ENCODE measurements at places on chromosomes 3 and 15.

DNA sequence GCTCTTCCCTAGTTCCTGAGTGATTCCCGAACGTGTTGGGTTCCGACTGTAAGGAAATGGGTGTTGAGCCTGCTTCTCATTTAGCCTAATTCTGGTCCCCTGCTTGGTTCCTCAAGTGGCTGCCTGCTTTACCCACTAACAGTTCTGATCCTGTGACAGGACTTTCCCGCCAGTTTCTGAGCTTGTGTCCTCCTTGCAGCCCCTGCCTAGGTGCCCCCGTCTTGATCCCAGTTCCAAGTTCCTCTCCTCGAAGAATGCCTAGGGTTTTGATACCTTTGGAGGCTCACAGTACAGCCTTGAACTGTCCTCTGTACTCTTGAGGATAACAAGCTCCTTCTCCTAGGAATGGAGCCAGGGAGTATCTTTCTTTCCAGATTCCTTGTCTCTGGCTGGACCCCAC is 12.0 kb upstream of the RASGRF1 start:
- no peak for DNase-seq

DNA sequence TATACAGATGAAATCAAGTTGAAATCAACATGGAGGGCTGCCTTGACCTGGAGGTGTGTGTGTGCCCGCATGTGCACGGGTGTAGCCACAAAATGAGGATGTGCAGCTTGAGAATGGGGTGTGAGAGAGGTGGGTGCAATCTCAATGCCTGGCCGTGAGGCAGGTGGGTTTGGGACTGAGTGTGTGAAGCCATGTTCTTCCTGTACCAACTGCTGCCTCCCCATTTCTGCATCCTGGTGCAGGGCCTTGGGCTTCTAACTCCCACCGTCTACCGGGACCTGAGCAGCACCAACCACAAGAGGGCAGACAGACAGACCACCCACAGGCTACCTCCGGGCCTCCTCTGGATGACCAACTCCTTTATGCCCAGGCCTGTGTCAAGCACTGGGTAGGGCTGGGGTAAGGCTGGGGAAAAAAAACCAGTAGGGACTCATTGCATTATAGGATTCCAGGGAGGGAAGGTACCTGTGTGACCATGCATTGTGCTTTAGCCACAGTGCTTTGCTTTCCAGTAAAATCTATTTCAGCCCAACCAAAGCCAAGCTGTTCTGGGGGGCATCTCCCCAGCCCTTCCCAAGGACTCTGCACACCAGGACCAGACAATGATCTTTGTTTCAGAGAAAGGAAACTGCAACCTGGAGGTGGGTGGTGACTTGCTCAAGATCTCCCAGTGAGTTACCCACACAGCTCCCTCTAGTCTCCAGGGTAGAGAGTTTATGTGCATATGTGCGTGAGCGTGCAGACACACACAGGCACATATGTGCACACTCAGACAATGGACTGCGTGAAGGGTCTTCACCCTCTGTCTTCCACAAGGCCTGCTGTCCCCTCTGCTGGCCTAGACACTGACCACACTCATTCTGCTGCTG is 162.2 kb upstream of the TLE3 start:
- no peak for DNase-seq

DNA sequence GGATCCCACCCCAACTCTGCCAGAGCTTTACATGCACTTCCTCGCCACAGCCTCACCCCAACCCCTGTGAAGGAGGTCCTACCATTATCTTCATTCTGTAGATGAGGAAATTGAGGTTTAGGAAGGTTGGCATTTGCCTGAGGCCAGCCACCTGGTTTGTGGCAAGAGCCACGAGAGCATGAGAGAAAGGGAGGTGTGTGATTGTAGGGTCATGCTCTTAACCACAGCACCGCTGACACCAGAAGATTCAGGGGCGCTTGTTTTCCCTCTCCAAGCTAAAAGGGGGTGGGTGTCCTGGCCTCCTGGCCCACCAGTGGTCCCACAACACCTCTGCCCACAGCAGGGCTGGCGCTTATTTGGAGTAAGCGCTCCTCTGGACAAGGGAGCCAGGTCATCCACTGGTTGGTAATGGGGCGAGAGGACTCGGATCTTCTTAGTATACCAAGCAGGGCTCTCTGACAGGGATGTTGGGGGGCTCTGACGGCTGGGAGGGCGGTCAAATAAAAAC is 691 bp downstream of the RHCG start:
- no peak for DNase-seq

GRCh38 chr15:93146196-93146595 is 57.2 kb upstream of the RGMA start:
- no peak for DNase-seq

GRCh38 chr3:101414121-101414520 is 93.7 kb upstream of the IMPG2 start:
- DNase-seq: peak; percentile 43

DNA sequence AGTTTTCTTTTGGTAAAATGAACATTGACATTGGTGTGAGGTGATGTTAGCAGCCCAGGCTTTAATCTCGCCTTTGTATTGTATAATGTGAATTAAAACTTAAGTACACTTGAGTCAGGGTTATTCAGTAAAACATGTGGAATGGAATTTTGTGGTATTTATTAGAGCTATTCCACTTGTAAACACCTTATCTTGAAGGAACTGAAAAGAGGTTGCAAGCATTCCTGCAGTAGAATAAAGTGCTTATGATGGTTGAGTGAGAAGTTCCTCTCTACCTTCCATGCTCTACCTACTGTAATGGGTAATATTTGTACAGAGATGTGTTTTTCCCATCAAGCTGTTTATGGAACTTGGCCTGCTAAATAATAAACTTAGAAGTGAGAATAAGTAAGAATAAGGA is 36.1 kb downstream of the HMG20A start:
- DNase-seq: no peak

GRCh38 chr3:155785662-155786295 is 20.3 kb downstream of the C3orf33 start:
- DNase-seq: peak; percentile 67

- DNase-seq: no peak
Measured at GRCh38 chr3:98967758-98968157, 66.3 kb upstream of the DCBLD2 start.

GRCh38 chr3:115615001-115615814 is 8.1 kb upstream of the GAP43 start:
- DNase-seq: peak; percentile 24

DNA sequence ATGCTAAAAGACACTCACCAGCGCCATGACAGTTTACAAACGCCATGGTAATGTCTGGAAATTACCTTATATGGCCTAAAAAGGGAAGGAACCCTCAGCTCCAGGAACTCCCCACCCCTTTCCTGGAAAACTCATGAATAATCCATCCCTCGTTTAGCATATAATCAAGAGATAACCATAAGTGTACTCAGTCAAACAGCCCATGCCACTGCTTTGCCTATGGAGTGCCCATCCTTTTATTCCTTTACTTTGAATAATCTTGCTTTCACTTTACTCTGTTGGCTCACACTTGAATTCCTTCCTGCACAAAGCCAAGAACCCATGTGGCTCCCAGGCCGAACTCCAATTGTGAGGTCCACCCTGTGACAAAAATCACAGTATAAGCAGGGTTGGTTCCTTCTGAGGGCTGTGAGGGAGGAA is 19.1 kb upstream of the FSTL1 start:
- DNase-seq: no peak

GRCh38 chr3:32686713-32687112 is 1.7 kb downstream of the CNOT10 start:
- no peak for DNase-seq

GRCh38 chr3:52798978-52799476 is 4.4 kb downstream of the ITIH3 start:
- DNase-seq: no peak

GRCh38 chr15:41554915-41555314 is 4.1 kb upstream of the TYRO3 start:
- no peak for DNase-seq

- no peak for DNase-seq
Measured at GRCh38 chr15:63502843-63503738, 1.3 kb upstream of the USP3 start.

DNA sequence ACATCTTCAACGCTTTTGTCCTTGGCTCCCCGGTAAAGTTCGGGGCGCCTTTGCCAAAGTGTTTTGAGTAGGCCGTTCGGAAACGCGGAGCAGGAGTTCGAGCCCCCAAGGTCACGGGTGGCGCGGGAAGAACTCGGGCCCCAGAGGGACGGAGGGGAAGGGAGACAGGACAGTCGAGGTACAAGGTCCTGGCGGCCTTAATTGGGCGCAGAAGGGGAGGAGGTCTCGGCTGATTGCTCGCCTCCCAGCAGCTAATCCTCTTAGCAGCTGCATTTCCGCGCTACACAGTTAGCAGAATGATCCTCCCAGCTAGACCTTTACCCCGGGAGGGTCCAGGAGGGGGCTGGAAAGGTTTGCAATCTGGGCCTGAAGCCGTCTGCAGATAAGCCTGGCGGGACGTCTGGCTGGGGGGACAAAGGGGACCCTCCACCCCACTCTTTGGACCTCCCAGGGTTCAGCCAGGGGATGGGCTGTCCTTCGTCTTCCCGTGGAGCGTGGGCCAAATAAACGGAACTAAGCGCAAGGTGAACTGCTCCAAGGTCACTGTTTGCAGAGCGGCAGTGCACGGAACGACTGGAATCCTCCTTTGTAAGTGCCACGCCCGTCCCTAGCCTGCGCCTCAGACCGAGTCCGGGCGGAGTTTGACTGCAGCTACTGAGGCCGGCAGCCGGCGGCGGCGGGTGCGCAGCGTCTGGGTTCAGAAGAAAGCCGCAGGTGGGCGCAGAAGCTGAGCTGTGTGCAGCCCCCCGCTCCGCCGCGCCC is 7.2 kb downstream of the EOMES start:
- no peak for DNase-seq

- no peak for DNase-seq
Measured at GRCh38 chr3:174247687-174248152, 611.4 kb upstream of the NAALADL2 start.

DNA sequence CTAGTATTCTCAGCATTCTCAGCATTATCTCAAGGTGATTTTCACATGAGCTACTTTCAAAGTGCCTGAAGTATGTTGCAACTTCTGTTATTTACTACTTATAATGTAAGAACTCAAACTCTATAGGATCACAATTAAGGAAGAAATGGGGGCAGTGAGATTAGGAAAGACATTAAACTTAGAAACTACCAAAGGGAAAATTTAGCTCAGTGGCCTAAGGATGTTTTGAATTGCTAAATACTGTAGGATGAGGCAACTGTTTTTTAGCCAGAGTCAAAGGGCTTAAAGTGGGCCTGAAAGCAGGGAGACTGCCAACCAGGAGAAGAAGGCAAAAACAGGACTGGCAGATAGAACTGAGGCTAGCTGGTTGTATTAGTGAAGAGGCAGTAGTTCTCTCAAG is 55.5 kb upstream of the MBNL1 start:
- DNase-seq: no peak

DNA sequence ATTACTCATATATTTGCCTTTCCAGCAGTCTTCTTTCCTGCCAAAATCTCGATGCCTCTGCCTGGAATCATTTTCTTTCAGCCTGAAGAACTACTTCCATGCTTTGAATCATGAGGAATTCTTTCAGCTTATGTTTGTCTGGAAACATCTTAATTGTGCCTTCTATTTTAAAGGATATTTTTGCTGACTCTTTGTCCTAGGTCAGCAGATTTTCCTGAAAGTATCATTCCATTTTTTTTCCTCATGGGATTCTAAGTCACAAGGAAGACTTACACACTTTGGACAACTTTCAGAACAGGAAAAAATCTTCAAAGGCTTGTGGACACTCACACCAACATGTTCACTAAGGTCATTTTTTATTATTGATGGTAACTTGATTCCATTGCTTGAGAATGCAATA is 10.1 kb downstream of the PRR23E start:
- no peak for DNase-seq

- DNase-seq: no peak
Measured at GRCh38 chr3:11774296-11774877, 72.3 kb downstream of the TAMM41 start.

- no peak for DNase-seq
Measured at GRCh38 chr3:158953131-158953530, 151.3 kb downstream of the MFSD1 start.

GRCh38 chr15:88631464-88632028 is 7.3 kb upstream of the ISG20 start:
- DNase-seq: no peak

- no peak for DNase-seq
Measured at GRCh38 chr15:65344214-65344913, 33.4 kb downstream of the IGDCC3 start.

- DNase-seq: no peak
Measured at GRCh38 chr3:56254835-56255234, 213.4 kb downstream of the ERC2 start.
